ENCODE measurements at places on chromosomes 6 and 20. TPM values are rescaled to one million over a fixed set of nuclear protein-coding genes. Genes with fewer than 3 reads are reported as not detected.

- DNase-seq, result no peak
- H3K36me3 ChIP-seq, result no peaks in the 10 kb centered on the region
- no peak overlapping the region for H3K4me3 ChIP-seq
- no peaks in the 10 kb centered on the region for H3K4me1 ChIP-seq
- H3K27ac ChIP-seq, result no peak overlapping the region
These were observed 56.2 kb downstream of the PKIB start for GRCh38 chr6:122666418-122666817.

Gene OTOR
- polyA plus RNA-seq, result not detected

- H3K4me1 ChIP-seq, result no peaks in the 10 kb centered on the region
- H3K4me3 ChIP-seq, result no peak overlapping the region
- no peak for DNase-seq
These were observed 12.4 kb upstream of the GRIK2 start for GRCh38 chr6:101380897-101381630.

DNA sequence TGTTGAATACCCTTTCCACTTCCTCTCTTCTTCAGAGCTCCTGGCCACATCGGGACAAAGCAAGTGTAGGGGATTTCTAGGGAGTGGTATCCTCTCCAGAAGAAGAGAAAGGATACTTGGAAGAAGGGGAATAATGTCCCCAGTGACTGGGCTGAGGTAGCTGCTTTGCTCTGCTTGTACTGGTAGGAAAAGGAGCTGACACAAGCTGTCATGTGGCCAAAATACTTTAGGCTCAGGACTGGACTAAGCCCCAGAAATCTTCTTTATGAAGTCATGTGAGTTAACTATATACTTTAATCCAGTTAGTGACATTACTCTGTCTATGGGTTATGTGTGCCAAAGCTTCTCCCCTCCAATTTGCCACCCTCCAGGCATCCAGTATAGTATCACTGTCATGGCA is 40.5 kb downstream of the AKIRIN2 start:
- H3K27ac ChIP-seq, result peak overlapping the region; percentile 67
- no peak overlapping the region for H3K4me3 ChIP-seq
- peaks cover 46% of the 10 kb centered on the region for H3K4me1 ChIP-seq
- H3K36me3 ChIP-seq, result peaks cover 18% of the 10 kb centered on the region

GRCh38 chr6:116192786-116193185 is 61.1 kb downstream of the TSPYL4 start:
- no peaks in the 10 kb centered on the region for H3K27me3 ChIP-seq
- no peak overlapping the region for H3K27ac ChIP-seq

GRCh38 chr20:59145924-59146779 is 17.5 kb upstream of the ZNF831 start:
- H3K27ac ChIP-seq, result no peak overlapping the region
- H3K4me1 ChIP-seq, result peaks cover 11% of the 10 kb centered on the region
- H3K27me3 ChIP-seq, result no peaks in the 10 kb centered on the region
- no peaks in the 10 kb centered on the region for H3K36me3 ChIP-seq
- no peak for DNase-seq

DNA sequence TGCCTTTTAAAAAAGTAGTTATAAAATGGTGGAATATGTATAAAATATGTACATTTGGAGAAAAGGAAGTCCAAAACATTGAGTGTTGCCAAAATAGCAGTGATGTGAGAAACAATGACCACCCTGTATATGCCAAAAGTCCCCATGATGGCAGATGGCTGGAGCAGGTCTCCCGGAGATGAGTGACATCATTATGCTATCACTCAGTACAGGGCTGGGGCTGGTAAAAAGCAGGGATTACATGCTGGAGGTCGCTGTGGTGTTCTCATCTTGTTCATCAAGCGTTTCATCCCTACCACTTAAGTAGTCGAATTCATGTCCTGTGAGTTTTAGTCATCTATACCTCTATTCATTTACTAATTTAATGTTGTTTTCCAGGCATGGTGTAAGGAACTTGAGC is 315.3 kb upstream of the SLC35B3 start:
- no peak overlapping the region for H3K4me3 ChIP-seq
- H3K4me1 ChIP-seq, result no peaks in the 10 kb centered on the region
- no peak overlapping the region for H3K27ac ChIP-seq

DNA sequence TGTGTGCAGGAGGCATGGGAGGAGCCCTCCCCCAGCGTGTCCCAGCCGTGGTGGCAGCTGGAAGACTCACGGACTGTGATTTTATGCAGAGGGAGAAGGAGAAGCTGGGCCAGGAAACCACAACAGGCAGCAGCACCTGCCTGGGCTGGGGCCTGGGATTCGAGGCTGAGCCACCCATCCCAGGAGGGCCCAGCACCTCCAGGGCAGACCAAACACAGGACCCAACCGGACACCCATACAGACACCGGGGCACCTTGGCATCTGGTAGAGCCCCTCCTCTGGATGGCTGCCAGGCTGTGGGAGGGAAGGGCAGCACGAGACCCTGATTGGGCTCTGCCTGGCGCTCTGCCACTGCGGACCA is 41.7 kb upstream of the CHRNA4 start:
- H3K27ac ChIP-seq, result no peak overlapping the region
- no peaks in the 10 kb centered on the region for H3K27me3 ChIP-seq
- no peaks in the 10 kb centered on the region for H3K36me3 ChIP-seq
- DNase-seq, result no peak

Gene GGTLC1
- polyA plus RNA-seq, result not detected

Gene WASF1
- 0.90 TPM for polyA plus RNA-seq

DNA sequence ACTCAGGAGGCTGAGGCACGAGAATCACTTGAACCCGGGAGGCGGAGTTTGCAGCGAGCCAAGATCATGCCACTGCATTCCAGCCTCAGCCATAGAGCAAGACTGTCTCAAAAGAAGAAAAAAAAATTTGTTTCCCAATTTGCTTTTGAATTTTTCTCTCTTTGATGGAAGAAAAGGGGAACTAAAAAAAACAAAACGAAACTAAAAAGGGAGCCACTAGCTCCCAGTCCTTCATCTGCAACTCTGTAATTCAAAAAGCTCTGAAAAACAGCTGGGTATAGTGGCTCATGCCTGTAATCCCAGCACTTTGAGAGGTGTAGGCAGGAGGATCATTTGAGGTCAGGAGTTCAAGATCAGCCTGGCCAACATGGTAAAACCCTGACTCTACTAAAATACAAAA is 9.5 kb downstream of the OVOL2 start:
- no peak overlapping the region for H3K27ac ChIP-seq
- DNase-seq, result no peak
- peaks cover 3% of the 10 kb centered on the region for H3K4me1 ChIP-seq
- H3K4me3 ChIP-seq, result no peak overlapping the region
- H3K27me3 ChIP-seq, result peaks cover 4% of the 10 kb centered on the region
- H3K36me3 ChIP-seq, result no peaks in the 10 kb centered on the region

Gene TBCC
- 41.3 TPM for polyA plus RNA-seq

Gene FABP7
- 42.1 TPM for polyA plus RNA-seq

Gene SOBP
- 5.7 TPM for polyA plus RNA-seq

Gene RAB23
- polyA plus RNA-seq, result 3.9 TPM

DNA sequence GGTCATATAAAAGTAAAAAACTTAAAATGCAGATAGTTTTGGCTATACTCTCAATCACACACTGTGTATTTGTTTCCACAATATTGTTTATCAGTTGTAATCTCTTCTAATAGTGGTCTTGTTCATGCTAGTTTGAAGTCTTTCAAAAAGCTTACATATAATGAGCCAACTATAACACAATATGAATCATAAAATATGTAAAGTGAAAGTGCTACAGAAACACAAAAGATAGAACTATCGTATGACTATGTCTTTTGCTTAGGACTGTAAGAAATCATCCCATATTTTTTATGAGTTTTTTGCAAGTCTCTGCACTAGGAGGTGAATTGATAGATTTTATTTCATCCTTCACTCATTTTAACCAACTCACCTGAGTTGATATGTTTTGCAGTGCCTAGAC is 136.0 kb downstream of the MMUT start:
- H3K4me3 ChIP-seq, result no peak overlapping the region
- DNase-seq, result no peak
- no peaks in the 10 kb centered on the region for H3K4me1 ChIP-seq
- H3K36me3 ChIP-seq, result no peaks in the 10 kb centered on the region

- peaks cover 4% of the 10 kb centered on the region for H3K27me3 ChIP-seq
- DNase-seq, result no peak
- H3K4me1 ChIP-seq, result peaks cover 6% of the 10 kb centered on the region
- no peak overlapping the region for H3K27ac ChIP-seq
- peak overlapping the region; percentile 61 for H3K4me3 ChIP-seq
These were observed 1.4 kb upstream of the INSM1 start for GRCh38 chr20:20366551-20366875.

GRCh38 chr6:36387440-36388303 is at the start of gene ETV7:
Gene ETV7, minus strand, starts transcription at chr6:36387669. Its CDS starts 128 bp downstream, at chr6:36387541.
- no peak within 1 kb of the TSS for H3K27ac ChIP-seq
- H3K27me3 ChIP-seq, result peaks cover 26% of the 10 kb centered on the region
- H3K4me3 ChIP-seq, result peak within 1 kb of the TSS; percentile 70
- peak; percentile 25 for DNase-seq

- no peaks in the 10 kb centered on the region for H3K36me3 ChIP-seq
- DNase-seq, result no peak
- H3K4me1 ChIP-seq, result peaks cover 41% of the 10 kb centered on the region
- peak overlapping the region; percentile 84 for H3K4me3 ChIP-seq
These were observed 116.8 kb upstream of the BEND6 start for GRCh38 chr6:56838016-56838555.

GRCh38 chr6:29723262-29723665 is at the start of gene HLA-F:
Gene HLA-F, plus strand, starts transcription at chr6:29723434. Its CDS starts 30 bp downstream, at chr6:29723464.
- no peaks in the 10 kb centered on the region for H3K4me1 ChIP-seq
- H3K27ac ChIP-seq, result peak within 1 kb of the TSS; percentile 79
- peaks cover 9% of the 10 kb centered on the region for H3K27me3 ChIP-seq
- peak within 1 kb of the TSS; percentile 82 for H3K4me3 ChIP-seq

- no peak overlapping the region for H3K4me3 ChIP-seq
- H3K36me3 ChIP-seq, result no peaks in the 10 kb centered on the region
- DNase-seq, result no peak
- H3K27ac ChIP-seq, result no peak overlapping the region
- no peaks in the 10 kb centered on the region for H3K27me3 ChIP-seq
These were observed 13.5 kb upstream of the SNRPC start for GRCh38 chr6:34743625-34744293.

DNA sequence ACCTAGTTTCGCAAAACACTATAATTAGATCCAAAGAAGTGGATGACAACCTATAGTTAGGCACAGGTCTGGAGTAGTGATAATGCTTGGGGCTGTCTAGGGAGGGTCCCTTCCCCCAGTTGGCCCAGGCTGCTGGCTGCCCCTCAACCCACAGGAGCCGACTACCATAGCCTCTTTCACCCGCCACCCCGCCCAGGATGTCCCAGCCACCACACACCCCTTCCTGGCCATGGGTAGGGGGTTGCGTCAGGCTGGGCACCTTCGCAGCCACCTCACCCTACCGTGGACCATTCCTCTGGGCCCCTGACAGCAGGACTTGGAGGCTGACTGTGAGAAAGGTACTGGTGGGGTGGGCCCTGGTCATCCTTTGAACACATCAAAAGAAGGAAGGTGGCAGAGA is 8.5 kb downstream of the TFEB start:
- H3K27me3 ChIP-seq, result no peaks in the 10 kb centered on the region
- DNase-seq, result peak; percentile 57
- peak overlapping the region; percentile 79 for H3K27ac ChIP-seq
- H3K4me3 ChIP-seq, result no peak overlapping the region
- H3K36me3 ChIP-seq, result no peaks in the 10 kb centered on the region
- H3K4me1 ChIP-seq, result peaks cover 99% of the 10 kb centered on the region

Gene EHMT2
- polyA plus RNA-seq, result 8.4 TPM

GRCh38 chr6:170437719-170438401 is 115.2 kb downstream of the PSMB1 start:
- peak; percentile 64 for DNase-seq
- peak overlapping the region; percentile 55 for H3K4me3 ChIP-seq
- peaks cover 29% of the 10 kb centered on the region for H3K4me1 ChIP-seq
- H3K36me3 ChIP-seq, result no peaks in the 10 kb centered on the region

DNA sequence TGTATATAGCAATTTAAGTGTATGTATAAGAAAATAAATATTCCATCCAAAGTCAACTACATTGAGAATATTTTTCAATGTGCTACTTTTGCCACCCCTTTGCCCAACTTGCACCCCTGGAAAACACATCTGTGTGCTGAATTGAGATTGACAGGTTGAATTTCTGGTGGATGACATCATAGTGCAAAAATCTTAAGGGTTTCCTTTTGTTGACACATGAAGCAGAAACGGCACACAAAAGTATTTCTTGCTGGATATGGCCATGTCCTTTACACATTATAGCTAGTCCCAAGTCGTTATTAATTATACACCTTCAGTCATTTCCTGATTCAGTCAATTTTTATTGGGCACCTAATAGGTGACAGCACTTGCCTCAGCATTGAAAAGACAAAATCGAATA is 188.7 kb upstream of the FBXL4 start:
- no peak overlapping the region for H3K27ac ChIP-seq
- H3K4me1 ChIP-seq, result no peaks in the 10 kb centered on the region
- no peak overlapping the region for H3K4me3 ChIP-seq
- H3K36me3 ChIP-seq, result no peaks in the 10 kb centered on the region

Gene GPX5
- polyA plus RNA-seq, result not detected

Gene CHMP4B
- 226 TPM for polyA plus RNA-seq

Measured in psoas muscle (tissue), 8 donors.